Substantia nigra (tissue), 51 donors: ENCODE measurements at places on chromosomes 13 and 19.

DNA sequence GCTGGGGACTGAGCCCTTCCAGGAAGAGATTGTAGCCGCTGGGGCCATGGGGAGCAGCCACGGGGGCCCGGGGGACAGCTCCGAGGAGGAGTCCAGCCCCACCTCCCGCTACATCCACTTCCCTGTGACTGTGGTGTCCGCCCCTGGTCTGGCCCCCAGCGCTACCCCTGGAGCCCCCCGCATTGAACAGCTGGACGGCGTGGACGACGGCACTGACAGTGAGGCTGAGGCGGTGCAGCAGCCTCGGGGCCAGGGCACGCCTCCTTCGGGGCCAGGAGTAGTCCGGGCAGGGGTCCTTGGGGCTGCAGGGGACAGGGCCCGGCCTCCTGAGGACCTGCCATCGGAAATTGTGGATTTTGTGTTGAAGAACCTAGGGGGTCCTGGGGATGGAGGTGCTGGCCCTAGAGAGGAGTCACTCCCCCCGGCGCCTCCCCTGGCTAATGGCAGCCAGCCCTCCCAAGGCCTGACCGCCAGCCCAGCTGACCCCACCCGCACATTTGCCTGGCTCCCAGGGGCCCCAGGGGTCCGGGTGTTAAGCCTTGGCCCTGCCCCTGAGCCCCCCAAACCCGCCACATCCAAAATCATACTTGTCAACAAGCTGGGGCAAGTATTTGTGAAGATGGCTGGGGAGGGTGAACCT, 9.6 kb downstream of the IGFLR1 start:
- DNase-seq: no peak

- DNase-seq: no peak
Observed at GRCh38 chr13:71474936-71475335, 392.1 kb downstream of the DACH1 start.

- DNase-seq: no peak
Observed at GRCh38 chr13:24187185-24187584, 26.7 kb downstream of the SPATA13 start.

- no peak for DNase-seq
Observed at GRCh38 chr13:92804346-92804745, 422.3 kb upstream of the GPC6 start.

GRCh38 chr19:55311397-55311796, 13.7 kb downstream of the TMEM150B start:
- no peak for DNase-seq

DNA sequence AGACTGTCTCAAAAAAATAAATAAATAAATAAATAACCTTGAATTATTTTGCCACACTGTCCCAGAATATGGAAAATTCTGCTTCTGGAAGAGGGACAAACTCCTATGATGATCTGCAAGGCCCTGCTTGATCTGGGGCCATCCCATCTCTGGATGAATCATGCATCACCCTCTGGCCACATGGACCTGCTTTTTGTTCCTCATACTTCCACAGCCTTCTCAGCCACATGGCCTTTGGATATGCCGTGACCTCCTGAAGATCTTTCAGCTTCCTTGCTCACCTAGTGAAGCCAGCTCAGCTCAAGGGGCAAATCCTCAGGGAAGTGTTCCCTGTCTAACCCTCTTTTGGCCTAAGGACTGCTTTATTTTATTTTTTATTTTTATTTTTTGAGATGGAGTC, 10.3 kb downstream of the IER2 start:
- no peak for DNase-seq

DNA sequence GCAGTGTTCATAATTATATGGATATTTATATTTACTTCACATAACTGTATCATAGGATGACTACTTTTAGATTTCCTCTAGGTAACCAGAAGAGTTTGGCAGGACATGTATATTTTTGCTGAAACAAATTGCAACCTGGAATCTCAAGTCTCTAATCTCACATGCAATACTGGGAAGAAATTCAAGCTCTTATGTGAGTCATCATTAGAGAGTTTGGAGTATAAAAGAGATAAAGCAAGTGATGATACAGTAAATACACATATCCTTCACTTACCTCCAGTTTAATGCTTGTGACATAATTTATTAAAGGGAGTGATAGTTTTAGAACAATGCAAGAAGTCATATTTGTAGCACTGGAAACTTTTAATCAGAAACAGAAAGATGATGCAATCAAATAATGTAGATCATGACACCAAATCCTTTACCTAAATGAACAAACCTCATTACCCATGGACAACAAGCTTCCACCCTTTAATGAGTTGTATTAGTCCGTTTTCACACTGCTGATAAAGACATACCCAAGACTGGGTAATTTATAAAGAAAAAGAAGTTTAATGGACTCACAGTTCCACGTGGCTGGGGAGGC, 15.8 kb upstream of the OR7A17 start:
- DNase-seq: no peak

GRCh38 chr13:46520166-46520565, 32.8 kb upstream of the LRCH1 start:
- DNase-seq: no peak

- DNase-seq: no peak
Observed at GRCh38 chr13:48727241-48728011, 73.7 kb downstream of the CYSLTR2 start.

- DNase-seq: no peak
Observed at GRCh38 chr13:39040206-39040605, 1.9 kb downstream of the NHLRC3 start.

DNA sequence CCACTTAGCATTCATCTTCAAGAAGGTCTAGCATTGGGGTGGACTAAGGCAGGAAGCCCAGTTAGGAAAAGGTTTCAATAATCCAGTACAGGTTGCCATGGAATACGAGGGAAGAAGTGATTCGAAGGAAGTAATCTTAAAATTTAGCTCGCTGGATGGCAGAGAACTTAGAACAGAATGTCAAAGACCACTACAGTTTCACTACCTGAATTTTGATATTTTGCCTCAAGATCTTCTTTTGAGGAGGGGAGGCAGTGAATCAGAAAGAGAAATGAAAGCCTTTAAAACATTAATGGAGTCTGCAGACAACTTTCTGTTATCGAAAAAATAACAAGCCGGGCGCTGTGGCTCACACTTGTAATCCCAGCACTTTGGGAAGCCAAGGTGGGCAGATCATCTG, 7.0 kb upstream of the RAB8A start:
- DNase-seq: no peak

DNA sequence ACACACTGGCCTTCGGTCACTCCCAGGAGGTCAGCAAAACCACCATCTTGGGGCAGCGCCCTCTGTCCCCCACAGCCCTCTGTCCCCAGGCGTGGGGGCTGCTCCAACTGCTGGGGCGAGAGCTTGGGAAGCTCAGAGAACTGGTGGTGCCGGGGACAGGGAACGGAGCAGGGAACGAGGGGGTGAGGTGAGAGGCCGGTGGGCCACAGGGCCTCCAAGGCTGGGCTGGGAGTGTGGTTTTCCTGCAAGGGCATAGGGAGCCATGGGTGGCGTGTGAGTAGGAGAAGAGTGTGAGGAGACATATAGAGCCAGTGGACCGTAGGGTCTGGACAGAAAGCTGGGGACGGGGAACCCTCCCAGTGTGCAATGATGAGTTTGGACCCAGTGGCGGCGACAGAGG, 34.1 kb downstream of the F2RL3 start:
- no peak for DNase-seq

DNA sequence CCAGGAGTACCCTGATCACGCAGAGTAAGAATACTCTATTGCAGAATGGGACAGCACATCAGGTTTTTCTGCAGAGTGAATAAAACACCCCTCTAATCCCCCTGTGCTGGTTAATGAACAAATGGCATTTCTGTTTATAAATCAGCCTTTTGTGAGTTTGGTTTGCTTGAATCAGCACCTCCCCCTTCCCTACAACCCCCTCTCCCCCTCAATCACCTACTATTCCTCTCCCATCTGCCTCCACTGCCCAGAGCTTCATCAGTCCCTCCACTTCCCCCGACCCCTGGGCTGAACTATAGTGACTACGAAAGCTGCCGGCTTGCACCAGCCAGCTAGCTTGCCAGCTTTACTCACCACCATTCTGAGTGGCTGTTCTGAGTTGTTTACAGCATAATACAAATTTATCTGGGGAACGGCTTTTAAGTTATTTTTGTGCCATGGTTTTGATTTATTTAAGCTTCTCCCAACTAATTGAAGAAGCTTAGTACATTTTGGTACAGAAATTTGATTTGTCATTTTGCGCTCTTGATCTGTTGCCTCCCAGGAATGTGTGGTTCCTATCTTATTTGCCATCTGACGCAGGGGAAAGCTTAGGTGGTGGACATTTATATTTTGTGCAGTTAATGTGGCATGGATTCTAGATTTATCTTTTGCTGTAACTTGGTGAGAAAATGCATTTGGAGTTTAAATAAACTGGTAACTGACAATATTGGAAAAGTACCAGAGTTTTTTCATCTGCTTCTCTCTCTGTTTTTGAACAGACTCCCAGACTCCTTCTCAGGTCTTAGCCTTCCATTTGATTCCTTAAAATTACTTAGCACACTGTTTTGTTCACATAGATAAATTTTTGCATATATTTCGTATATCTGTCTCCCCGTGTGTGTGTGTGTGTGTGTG, 41.7 kb upstream of the WDFY2 start:
- no peak for DNase-seq

DNA sequence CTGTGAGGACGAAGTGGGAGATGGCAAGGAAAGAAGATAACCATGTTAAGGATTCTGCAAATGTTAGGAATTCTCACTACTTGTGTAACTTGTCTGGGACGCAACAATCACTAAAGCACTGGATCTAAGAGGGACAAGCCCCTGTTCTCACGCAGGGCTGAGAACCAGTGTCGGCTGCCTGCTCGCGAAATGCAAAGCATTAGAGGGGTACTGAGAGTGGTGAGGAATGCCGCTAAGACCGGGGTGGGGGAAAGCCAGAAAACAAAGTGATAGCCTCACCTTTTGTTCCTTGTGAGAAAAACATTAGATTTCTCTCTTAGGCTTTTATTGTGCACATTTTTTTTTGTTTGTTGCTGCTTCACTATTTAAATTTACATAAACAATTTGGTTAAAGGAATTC, 241.9 kb downstream of the ABCC4 start:
- DNase-seq: no peak

GRCh38 chr13:113784645-113785024, 25.6 kb downstream of the TMEM255B start:
- no peak for DNase-seq

- no peak for DNase-seq
Observed at GRCh38 chr19:33551676-33552075, 30.1 kb upstream of the PEPD start.

DNA sequence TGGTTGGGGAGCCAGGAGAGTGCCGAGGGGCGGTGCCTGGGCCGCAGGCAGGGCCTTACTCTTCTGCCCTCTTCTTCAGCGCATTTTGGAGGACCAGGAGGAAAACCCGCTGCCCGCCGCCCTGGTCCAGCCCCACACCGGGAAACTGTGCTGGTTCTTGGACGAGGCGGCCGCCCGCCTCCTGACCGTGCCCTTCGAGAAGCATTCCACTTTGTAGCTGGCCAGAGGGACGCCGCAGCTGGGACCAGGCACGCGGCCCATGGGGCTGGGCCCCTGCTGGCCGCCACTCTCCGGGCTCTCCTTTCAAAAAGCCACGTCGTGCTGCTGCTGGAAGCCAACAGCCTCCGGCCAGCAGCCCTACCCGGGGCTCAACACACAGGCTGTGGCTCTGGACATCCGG, 9.4 kb downstream of the PGLS start:
- no peak for DNase-seq

GRCh38 chr13:31038834-31039552, 106.5 kb downstream of the TEX26 start:
- DNase-seq: no peak

DNA sequence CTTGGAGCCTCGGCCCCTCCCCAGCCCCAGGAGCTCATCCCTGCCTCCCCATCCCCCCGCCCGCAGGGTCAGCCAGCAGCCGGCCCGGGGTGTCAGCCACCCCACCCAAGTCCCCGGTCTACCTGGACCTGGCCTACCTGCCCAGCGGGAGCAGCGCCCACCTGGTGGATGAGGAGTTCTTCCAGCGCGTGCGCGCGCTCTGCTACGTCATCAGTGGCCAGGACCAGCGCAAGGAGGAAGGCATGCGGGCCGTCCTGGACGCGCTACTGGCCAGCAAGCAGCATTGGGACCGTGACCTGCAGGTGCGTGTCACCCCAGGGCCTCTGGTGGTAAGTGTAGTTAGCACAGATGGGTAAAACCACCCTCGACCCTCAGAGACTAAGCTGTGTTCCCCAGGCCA, 13.8 kb downstream of the MAP1S start:
- no peak for DNase-seq

GRCh38 chr13:50456111-50456510, 387.4 kb downstream of the DLEU7 start:
- no peak for DNase-seq

DNA sequence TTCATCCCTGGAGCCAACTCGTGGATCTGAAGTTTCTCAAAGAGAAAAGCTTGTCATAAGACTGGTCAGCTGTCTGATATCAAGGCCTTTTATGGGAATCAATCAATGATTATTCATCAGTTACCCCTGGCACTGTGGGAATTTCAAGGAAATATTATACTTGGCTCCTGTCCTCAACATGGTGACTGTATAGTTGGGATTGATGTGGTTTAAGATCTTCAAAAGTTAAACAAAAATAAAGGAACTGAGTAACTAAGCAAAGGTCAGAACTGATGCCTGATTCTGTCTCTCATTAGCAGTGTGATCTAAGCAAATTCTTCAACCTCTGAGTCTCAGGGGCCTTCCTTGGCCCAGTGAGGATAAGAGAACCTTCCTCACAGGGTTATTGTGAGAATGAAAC, 22.2 kb upstream of the SERPINE3 start:
- no peak for DNase-seq

DNA sequence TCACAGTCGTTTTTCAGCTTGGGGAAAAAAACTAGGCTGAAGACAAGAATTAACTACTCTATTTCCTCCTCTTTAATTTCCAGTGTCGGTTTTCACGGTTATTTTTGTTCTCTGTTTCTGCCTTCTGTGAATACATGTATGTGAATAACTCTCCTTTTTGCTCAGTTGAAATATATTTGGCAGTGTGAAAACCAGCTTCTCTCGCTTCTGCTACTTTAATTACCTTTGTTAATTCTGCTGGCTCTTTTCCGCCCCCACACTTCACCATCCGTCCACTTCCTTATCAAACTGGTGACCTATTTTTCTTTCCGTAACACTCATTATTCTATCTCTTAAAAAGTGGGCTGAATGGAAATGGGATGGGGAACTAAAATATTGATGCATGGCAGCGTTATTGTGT, 126.4 kb downstream of the POU4F1 start:
- DNase-seq: no peak

DNA sequence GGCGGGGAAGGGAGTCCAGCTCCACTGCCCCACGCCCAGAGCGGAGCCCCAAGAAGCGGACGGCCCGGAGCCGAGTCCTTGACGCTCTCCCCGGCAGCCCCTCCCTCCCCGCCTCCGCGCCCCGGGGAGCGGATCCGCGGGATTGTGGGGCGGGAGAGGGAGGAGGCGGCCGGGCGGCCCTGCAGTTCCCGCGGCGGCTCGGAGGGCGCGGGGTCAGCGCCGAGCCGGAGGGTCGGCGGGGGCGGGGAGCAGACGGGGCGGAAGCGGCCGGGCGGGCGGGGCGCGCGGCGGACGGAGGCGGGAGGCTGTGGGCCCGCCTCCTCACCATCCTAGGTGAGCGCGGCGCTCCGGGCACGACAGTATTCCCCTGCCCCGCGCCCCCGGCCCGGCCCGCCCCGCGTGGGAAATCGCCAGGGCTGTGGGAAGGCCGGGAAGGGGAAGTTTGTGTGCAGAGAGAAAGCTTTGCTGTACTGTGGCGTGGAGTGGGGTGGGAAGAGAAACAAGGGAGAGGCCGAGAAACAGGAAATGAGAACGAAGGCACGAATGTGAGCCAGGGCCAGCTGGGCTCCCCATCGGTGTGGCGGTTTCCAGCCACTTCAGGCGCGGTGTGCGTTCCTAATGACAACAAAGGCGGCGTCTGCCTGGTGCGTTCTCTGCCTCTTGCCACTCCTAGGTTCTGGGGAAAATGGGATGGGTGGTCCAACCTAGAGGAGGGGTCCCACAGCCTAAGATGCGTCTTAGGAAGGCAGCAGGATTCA, 1.3 kb upstream of the KLF12 start:
- peak; percentile 48 for DNase-seq
